ENCODE measurements at places on chromosomes 2 and 18.

- no peak for DNase-seq
Observed at GRCh38 chr2:181978351-181979150, 7.1 kb upstream of the PPP1R1C start.

- DNase-seq = no peak
Observed at GRCh38 chr2:19762142-19762541, 139.6 kb downstream of the TTC32 start.

DNA sequence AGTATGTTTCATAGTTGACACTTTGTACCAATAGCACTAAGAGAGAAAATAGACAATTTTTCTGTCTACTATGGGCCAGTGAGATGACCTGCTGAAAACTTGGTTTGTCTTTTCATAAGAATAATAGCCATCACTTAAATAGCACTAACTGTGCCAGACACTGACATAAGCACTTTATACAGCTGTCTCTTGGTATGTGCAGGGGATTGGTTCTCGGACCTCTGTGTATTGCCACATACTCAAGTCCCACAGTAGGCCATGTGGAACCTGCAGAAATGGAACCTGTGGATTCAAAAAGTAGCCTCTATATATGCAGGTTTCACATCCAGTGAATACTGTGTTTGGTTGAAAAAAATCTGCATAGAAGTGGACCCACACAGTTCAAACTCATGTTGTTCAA, 126.7 kb downstream of the XRCC5 start:
- no peak for DNase-seq

DNA sequence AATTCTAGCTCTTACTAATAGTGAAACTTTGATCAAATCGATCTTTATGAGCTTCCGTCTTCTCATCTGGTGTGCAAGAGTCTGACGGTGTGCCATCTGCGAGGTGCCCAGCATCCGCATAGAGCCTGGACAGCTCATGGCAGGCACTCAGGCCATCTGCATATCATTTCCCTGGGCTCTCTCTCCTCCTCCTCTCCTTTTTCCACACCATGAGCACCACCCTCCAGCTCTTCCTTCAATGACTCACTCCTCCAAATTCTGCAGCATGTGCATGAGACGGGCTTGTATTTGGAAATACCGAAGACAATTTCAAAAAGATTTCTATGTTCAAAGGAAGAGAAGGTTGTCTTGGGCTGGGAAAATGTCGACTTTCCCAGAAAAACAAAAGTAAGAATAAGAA, 161.1 kb downstream of the CCBE1 start:
- DNase-seq = no peak

- no peak for DNase-seq
Observed at GRCh38 chr2:120625865-120626560, 109.7 kb upstream of the GLI2 start.

- DNase-seq = no peak
Observed at GRCh38 chr2:192947352-192947751, 752.6 kb upstream of the TMEFF2 start.

GRCh38 chr2:105761931-105762515, 17.3 kb downstream of the NCK2 start:
- DNase-seq = no peak

DNA sequence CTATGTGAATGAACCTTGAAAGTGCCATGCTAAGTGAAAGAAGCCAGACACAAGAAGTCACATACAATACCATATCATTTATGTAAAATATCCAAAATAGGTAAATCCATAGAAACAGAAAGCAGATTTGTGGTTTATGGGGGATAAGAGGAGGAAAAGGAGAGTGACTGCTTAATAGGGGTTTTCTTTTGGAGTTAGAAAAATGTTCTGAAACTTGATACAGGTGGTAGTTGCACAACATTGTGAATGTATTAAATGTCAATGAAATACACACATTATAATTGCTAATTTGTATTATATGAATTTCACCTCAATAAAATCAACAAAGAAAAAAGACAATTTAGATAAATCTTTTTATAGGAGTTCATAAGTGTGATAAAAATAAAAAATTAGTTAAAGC, 37.1 kb downstream of the MEMO1 start:
- no peak for DNase-seq

- no peak for DNase-seq
Observed at GRCh38 chr2:74755386-74755785, 78.5 kb upstream of the HK2 start.

DNA sequence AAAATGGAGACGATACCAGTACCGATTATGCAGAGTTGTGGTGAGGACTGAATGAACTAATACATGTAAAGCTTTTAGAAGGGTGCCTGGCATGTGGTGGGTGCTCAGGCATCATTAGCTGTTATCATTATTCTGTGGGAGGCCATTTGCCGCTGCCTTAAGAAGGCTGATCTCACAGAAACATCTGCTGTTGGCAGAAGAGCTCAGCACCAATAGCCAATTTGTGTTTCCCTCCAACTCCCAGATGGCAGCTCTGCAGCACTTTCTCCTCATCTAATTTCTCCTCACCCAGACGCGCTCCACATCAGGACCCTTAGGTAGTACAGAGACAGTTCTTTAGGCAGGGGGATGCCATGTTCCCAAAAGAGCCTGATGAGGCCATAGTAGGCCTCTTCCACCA, 15.8 kb upstream of the CYP1B1 start:
- no peak for DNase-seq

DNA sequence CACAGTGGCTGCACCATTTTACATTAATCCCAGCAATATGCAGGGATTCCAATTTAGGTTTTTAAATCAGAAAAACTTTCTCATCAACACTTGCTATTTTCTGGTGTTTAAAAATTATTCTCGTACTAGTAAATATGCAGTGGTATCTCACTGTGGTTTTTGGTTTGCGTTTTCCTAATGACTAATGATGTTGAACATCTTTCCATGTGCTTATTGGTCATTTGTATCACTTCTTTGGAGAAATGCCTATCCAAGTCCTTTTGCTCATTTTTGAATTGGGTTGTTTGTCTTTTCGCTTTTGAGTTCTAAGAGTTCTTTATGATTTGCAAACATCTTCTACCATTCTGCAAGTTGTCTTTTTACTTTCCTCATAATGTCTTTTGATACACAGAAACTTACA, 62.1 kb upstream of the TCF7L1 start:
- no peak for DNase-seq

GRCh38 chr2:79887747-79888374, 375.0 kb downstream of the CTNNA2 start:
- DNase-seq = no peak

- DNase-seq = no peak
Observed at GRCh38 chr2:23654756-23655155, 269.8 kb downstream of the KLHL29 start.

DNA sequence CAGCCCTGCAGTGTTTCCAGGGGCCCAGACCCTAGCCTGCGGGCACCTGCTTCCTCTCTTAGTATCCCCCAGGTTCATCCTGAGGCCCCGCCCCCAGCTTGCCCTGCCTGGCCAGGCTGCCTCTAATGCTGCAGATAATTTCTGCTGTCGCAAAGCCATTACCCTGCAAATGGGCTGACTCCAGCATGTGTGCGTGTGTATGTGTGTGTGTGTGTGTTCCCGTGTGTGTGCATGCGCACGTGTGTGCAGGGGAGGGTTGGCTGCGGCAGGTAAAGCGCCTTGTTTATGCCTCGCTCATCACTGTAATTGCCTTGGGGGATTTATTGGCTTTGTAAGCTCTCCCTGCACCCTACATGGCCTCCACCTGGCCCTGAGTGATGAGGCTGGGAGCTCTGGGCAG, 7.6 kb upstream of the PRSS56 start:
- no peak for DNase-seq

DNA sequence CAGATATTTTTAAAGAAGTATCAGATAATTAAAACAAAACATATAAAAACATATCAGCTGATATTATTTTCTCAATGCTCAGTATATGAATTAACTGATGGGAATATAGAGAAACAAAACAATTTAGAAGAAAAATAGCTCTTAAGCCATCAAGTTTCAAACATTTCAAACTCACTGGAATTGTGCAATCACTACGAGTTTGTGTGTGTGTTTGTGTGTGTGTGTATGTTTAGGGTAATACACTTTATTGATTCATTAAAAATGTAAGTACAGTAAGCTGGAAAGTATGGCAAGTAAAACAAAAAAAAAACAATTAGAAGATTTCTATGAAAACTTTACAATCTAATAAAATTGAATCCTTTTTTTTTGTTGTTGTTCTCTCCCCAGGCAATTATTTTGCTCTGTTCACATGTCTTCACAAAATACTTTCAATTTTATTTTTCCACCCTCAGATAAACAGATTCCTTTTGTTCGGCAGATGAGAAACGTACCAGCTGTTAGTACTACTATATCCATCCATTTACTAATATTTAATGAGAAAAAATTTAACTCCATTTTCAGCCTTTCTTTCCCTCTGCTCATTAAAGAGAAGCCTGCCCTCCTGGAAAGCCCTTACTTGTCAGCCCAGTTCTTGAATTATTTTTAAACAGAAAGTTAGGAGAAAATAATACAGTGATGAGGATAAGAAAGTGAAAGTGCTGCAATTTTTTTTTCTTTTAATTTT, 87.6 kb downstream of the SLC8A1 start:
- DNase-seq = no peak

- DNase-seq = no peak
Observed at GRCh38 chr2:207481924-207482323, 47.8 kb upstream of the CREB1 start.

DNA sequence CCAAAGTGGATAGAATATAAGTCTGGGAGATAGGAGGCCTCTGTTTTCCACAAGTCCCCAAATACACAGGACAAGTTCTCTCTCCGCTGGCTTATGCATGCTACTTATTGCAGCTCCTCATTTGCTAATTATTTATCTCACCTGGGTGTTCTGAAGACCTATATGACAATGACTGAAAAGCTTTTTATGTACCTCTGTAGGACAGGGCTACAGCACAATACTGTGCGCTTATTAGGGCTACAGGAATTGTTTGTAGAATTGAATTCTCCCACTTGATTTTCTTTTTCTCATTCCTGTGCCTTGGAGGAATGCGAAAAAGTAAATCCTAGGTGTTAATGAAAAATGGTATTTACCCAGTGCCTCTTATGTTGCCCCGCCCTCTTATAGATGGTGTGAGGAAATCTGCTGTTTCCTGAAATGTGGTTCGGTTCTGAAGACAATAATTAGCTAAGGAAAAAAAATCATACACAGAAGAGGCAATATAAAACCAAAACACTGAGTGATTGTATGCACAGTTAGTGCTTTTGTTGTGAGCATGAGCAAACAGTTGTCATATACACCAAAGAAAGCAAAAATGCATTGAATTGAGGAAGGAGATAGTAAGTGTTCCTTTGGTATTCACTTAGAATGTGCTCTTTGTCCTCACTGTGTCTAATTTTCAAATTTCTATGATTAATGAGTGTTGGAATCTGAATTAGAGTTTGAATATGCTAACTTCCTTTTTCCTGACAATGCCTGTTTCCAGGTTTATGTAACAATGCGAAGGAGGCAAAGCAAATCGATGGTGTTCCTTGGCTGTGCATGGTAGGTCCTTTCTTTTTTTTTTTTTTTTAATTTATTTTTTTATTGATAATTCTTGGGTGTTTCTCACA, 78.7 kb upstream of the PNPT1 start:
- DNase-seq = no peak

- DNase-seq = no peak
Observed at GRCh38 chr18:73848656-73849055, 299.0 kb downstream of the FBXO15 start.

DNA sequence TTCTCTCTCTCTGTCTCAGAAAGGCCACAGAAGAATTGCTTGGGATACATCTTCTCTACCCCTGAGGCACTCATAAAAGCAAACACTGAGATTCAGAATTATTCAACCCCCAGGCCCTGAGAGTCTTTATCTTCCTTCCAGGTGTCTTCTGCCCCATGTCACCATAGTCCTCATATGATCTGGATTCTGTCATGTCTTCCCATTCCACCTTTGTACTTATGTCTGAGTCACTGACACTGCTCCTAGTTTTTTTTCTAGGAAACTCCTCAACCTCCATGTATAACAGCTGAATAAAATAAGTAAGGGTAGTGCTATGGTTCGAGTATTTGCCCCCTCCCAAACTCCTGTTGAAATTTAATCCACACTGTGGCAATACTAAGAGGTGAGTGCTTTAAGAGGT, 11.6 kb downstream of the HIBCH start:
- no peak for DNase-seq

- DNase-seq = no peak
Observed at GRCh38 chr2:225293638-225294037, 105.9 kb upstream of the NYAP2 start.
